ENCODE measurements at places on chromosomes 6 and 20.

DNA sequence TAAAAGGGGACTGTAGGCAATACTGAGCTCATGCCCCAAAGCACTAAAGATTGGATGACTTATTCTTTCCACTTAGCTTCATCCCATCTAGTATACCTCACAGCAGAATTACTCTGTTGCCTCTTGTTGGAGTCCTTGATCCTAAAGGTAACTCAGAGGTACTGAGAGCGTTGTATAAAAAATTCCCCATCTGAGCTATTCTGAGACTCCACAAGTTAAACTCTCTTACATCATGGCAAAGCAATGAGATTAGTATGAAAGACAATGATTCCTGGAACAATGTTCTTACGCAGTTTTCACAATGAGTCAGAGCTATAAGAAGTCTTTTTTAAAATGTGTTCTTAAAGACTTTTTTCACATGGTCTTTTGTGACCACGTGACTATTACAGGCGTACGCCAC lies 370.1 kb downstream of the ADGRB3 start:
- DNase-seq: no peak

GRCh38 chr20:22684763-22685443 lies 100.5 kb upstream of the FOXA2 start:
- DNase-seq: no peak

- DNase-seq: no peak
These were observed 140.8 kb upstream of the AGPAT4 start for GRCh38 chr6:161414707-161415106.

DNA sequence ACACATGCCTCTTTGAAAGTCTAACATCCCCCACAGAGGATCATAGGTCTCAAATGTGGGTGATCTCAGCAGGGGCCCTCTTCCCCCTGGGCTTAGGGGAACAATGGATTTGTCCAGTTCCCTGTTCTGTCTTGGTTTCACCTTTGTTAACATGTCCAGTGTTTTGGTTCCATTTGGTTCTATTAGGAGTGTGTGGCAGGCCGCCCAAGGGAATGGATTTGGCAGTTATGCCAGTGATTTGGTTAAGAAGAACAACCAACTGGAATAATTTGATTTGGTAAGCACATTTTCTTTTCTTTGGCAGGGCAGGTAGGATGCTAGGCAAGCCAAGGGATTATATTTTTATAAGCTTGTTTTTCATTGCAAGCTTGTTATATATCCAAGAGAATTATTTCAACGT lies 28.5 kb upstream of the ENPP1 start:
- DNase-seq: no peak

DNA sequence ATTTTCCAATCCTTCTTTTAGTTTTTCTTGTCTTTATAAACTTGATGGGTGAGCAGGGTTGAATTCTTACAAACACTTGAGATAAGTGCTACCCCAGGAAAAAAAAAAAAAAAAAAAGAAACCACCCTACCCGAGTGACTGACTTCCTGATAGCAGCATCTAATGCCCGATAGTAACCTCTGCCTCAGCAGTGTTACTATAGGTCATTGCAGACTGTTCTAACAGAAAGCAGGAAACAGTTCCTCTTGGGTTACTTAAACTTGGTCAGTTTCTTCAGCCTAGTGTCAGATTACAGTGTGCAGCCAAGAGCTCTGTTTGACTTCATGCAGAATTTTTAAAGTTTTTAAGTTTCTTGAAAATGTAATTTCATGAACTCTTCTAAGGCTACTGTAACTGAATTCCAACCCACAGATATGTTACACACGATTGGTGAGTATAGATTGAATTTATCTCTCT lies 2.1 kb downstream of the MYLIP start:
- peak; percentile 64 for DNase-seq

DNA sequence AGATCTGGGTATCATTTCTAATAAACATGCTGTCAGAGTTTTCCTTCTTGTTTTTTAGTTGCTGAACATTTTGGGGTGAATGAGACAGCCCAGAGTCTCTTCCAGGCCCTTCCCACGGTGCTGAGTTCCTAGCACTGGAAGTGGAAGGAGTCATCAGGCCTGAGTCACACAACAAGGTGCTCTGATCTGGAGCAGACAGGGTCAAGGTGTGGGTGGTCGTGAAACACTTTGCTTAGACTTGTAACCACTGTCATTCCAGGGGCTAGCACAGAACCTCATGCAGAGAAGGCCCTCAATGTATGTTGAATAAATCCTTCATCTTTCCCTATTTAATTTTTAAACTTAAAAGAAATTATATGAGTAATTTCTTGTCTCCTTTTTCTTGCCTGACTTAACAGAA lies 60.6 kb downstream of the TXLNB start:
- no peak for DNase-seq

DNA sequence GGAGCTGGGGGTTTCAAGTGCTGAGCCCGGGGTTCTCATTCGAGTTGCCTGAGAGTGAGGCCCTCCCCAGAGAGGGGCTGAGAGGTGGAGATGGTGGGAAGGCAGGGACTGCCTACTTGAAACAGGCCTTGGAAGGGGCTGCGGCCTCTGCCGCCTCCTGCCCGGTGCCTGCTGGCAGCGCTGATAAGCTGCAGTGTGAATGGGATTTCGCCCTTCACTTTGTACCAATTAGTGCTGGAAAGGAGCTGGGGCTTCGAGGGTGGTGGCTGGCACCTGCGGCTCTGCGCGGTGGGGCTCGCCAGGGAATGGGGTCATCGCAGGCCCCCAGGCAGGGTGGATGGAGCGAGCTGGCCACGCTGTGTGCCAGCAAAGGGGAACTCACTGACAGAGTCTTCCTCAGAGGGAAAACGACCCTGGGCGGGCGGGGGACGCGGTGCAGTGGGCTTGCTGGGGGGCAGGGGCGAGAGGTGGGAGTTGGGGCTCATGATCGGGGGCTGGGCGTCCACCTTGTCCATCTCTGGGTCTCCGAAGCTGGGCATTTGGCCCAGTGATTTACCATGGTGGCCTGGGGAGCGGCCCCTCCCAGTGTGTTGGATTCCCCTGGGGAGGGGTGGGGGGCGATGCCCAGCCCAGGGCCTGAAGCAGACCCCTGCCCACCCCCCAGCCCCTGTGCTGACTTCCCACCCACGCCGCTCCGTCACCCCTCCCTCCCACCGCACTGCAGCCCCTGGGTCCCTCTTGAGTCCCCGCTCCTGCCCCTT lies 22.9 kb downstream of the COL20A1 start:
- no peak for DNase-seq

DNA sequence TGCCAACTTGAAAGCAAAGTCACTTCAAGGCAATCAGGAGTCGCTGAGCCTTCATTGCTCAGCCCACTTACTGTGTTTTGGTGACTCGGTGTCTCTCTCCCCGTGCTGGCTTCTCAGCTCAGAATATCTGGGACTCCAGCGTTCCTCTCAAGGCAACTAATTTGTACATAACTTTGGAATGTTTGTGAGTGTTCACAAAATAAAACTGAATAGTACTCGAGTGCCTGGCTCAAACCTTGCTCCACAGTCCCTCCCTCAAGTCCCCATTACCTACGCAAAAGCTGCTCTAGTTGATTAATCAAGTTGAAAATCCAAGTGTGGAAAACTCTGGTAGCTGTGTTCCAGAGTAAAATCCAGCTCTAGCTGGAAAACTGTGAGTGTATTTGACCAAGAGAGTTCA lies 8.6 kb downstream of the IPCEF1 start:
- no peak for DNase-seq

DNA sequence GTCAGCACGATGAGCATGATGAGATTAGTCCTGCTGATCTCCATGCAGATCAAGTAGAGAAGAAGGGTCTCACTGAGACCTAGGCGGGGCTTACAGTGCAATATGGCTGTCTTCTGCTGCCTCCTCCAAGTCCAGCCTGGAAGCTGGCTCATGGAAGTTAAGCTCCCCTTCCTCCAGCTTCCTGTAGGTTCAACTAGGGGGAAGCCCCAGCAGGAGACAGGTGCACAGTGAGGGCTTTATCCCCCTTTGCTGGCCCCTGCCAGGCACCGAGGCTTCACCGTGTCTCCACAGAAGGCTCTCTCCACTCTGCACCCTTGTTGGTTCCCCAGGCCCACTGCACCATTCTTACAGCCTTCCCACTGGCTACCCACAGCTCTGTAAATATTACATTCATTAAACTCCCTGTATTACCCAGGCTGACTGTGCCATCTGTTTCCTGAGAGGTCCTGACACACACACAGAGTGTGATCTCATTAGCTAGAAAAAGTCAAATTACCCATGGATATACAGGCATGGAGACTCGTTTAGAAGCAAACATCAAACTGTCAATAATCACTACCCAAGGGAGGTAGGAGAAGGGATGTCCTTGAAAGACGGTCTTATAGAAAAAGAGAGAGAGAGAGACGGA lies 90.4 kb downstream of the SLC2A10 start:
- peak; percentile 10 for DNase-seq

DNA sequence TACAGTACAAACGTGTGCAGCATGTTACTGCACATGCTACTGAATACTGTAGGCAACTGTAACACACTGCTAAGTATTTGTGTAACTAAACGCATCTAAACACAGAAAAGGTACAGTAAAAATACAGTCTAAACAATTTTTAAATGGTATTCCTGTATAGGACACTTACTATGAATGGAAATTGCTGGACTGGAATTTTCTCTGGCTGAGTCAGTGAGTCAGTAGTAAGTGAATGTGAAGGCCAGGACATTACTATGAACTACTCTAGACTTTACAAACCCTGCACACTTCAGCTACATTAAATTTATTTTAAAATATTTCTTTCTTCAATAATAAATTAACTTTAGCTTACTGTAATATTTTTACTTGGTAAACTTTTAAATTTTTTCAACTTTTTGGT lies 225.0 kb upstream of the TENT5A start:
- no peak for DNase-seq

GRCh38 chr6:104608101-104608500 lies 251.6 kb downstream of the HACE1 start:
- DNase-seq: no peak

- DNase-seq: no peak
These were observed 36.6 kb upstream of the LTV1 start for GRCh38 chr6:143806282-143807102.

GRCh38 chr20:9550871-9551270 lies 36.5 kb downstream of the LAMP5 start:
- peak; percentile 72 for DNase-seq

- DNase-seq: no peak
These were observed 107.8 kb upstream of the MANEA start for GRCh38 chr6:95469511-95469910.

DNA sequence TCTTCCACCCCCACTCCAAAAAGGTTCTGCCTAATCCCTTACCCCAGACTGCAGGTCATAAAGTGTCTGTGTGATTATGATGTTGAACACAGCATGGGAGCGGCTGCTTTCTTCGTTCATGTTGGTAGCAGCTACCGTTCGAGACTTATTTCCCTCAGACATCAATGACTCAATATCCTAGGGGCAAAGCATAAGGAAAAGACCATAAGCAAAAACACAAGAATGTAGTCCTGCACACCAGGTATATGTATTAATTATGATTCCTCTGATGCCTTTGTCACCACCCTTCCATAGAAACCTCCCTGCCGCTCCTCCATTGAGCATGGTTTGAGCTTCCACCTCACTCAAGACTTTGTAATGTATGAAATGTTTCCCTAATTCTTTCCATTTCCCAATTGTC lies 137.2 kb downstream of the KIF13A start:
- DNase-seq: no peak

- no peak for DNase-seq
These were observed 192.0 kb upstream of the RALGAPA2 start for GRCh38 chr20:20904501-20904831.

- DNase-seq: no peak
These were observed 85.4 kb upstream of the OGFRL1 start for GRCh38 chr6:71203206-71203605.

DNA sequence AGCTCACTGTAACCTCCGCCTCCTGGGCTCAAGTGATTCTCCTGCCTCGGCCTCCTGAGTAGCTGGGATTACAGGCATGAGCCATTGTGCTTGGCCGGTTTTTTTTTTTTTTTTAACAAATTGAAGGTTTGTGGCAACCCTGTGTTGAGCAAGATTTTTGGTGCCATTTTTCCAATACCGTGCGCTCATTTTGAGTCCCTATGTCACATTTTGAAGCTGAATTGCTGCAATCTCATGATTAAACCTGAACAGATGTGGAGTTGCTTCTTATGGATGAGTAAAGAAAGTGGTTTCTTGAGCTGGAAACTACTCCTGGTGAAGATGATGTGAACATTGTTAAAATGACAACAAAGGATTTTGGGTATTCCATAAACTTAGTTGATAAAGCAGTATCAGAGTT lies 16.6 kb downstream of the SASH1 start:
- DNase-seq: no peak

DNA sequence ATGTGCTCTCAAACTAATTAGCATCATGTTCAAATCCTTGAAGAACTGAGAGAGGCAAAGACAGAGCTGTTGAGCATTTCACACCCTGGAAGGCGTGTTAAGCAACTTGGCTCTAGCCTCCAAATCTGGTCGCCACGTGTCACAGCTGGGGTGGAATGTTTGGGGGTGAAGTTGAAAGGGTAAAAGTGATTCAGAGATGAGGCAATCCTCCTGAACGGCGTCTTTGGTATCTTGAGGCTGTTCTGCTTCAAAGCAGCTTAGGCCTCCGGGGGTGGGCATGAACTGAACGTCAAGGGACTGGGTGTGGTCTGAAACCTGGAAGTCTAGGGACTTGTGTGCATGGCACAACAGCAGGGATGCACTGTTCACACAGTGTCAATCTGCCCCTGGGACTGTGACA lies 62.3 kb downstream of the TRAM2 start:
- no peak for DNase-seq

DNA sequence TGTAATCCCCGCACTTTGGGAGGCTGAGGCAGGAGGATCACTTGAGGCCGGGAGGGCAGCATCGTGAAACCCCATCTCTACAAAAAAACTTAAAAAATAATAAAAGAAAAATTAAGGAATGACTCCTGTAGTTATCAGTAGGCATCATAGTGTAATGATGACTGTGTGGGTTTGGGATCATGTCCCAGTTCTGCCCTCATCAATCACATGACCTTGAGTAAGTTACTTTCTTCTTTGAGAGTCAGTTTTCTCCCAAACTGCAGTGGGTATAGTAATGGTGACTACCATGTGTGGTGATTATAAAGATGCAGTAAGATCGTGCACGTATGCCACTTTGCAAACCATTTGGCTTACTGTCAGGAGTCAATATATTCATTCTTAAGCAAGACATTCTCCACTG lies 89.2 kb downstream of the TXNDC5 start:
- no peak for DNase-seq

- no peak for DNase-seq
These were observed 30.1 kb downstream of the POU3F2 start for GRCh38 chr6:98864497-98864896.

GRCh38 chr20:49539481-49540231 lies 28.3 kb downstream of the PTGIS start:
- no peak for DNase-seq

GRCh38 chr6:36671687-36672375 lies 6.7 kb upstream of the CDKN1A start:
- DNase-seq: no peak

- DNase-seq: no peak
These were observed 73.3 kb upstream of the NXT1 start for GRCh38 chr20:23277316-23277715.

GRCh38 chr6:82025271-82025670 lies 222.3 kb downstream of the IBTK start:
- no peak for DNase-seq

Data from NCI-H748 treated with DMSO at 0.1 percent for 48 hours (cell line).